ENCODE measurements at places on chromosomes 4 and X.

DNA sequence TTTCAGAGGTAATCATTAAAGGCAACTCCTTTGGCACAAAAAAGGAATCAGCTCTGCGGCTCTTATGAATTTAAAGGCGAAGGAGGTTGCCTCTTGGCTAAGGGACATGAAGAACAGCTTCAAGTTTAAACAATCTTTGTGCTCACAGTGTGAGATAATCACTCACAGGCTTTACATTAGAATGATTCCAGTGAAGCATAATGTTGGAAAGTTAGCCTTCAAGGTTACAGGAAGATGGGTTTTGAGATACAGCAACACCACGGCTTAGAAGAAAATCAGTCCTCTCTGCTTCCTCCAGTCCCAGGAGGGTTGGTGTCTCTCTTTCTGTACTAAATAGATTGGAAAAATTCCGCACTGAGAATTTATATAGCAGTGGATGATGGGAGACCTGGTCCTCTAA is 11.6 kb upstream of the SCD5 start:
- no peak for DNase-seq

DNA sequence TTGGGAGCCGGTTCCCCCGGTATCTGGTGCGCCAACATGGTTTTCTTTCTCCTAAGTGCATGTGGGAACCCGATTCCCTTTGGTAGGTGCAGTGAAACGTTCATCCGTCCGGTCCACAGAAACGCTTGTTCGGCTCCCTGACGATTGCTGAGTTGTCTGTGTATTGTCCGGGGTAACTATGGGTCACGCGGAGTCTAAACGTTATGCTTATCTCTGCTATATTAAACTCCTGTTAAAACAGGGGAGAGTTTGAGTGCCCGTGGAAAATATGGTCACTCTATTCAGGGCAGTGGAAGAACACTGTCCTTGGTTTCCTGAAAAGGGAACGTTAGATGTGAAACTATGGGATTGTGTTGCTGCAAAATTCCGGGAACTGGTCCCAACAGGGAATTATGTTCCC is 32.4 kb upstream of the MGST2 start:
- no peak for DNase-seq

- DNase-seq, result no peak
Measured at GRCh38 chr4:26034849-26035248, 120.8 kb downstream of the SMIM20 start.

GRCh38 chr4:74056858-74057562 is 18.5 kb upstream of the CXCL3 start:
- DNase-seq, result no peak

- DNase-seq, result no peak
Measured at GRCh38 chrX:107447642-107448041, 1.8 kb upstream of the FRMPD3 start.

DNA sequence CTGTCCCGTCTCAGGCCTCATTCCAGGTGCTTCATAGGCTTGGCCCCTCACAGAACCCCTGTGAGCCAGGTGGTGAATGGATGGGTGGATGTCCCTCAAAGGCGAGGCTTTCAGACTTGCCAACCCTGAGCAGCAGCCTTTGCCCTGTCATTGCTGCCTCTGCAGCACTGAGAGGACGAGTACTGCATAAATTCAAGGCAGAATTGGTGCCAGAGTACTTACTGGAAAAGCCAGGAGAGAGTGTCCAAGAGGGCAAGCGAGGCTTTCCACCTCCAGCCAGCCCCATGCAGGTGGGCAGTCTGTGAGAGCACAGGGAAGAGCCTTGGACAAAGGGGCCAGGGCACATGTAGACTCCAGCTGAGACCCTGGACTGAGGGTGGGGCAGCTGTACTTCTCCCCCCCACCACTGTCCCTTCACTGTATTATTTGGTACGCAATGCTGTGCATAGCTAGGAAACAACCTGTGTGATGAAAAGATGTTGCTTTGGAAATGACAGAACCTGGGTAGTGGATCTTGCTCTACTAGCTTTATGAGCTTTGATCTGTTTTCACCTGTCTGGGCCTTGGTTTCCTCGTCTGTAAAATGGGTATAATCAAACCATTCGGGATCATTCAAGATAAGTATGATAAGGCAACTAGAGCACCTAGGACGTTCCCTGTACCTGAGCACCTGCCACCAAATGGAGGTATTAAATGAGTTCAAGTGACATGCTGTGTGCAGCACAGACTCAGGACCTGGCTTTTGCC is 224.9 kb upstream of the PSAPL1 start:
- no peak for DNase-seq
